ENCODE measurements at places on chromosomes 3 and 15.

GRCh38 chr3:8486936-8487335, 14.7 kb upstream of the LMCD1 start:
- no peak for DNase-seq

DNA sequence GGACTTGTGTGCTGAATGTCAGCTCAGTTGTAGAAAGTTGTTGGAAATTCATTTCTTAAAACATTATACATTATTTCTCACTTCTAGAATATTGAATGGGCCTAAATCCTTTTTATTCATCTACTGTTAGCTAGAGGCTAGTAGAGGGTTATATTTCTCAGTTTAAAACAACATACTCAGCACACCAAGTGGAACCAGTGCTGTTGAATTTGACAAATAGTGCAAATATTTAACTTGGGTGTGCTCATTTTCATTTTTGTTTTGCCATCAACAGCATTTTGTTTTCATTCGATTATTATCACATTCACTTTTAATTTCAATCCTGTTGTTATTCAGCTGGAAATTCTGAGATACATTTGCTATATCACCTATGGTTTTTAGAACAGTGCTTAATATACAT, 269.4 kb upstream of the PEX5L start:
- no peak for DNase-seq

DNA sequence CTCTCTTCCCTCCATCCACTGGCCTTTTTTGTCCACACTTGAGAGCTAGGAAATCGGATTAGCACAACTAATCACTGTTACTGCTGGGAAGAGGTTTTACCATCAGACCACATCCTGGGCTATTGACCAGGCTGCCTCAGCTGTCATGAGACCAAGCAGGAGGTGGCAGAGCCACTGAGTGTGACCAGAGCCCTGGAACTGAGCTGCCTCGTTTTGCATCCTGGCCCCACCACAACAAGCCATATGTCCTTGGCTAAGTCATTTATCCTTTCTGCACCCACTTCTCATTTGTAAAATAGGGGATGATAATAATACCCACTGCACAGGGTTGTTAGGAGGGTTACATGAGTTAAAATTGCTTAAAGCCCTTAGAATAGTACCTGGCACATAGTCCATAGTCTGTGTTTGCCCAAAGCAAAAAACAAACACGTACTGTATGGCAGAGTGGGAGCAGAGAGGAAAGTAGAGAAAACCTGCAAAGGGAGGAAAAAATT, 34.1 kb downstream of the TMEM158 start:
- no peak for DNase-seq

DNA sequence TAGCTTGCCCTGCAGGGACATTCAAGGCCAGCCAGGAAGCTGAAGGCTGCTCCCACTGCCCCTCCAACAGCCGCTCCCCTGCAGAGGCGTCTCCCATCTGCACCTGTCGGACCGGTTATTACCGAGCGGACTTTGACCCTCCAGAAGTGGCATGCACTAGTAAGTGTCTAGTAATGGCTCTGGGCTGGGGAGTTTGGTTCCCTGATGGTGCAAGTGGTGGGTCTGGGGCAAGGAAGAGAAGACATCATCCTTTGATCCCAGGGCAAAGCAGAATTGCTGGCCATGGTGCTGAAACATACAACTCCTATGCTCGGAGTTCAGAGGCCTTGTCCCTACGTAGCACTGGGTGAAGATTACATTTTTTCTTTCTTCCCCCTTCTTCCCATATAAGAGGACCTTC, 311.4 kb downstream of the EPHB1 start:
- no peak for DNase-seq

DNA sequence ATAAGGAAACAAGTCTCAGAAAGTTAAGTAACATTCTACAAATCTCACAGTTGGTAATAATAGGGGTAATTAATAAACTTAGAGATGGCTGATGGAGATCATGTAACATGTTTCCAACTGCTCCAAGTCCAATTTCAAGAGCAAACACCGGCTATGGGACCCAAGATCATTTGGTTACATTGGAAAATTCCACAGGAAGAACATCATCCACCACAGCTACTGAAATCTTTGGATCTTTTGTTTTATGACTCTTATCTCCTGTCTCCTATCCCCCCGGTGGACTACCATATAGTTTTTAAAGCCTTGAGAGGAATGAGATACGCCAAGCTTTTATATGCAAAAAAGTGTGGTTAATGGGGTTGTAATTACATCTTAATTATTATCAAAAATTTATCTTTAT, 216.1 kb downstream of the WNT5A start:
- DNase-seq = no peak

Data from liver (tissue), 10 donors.